ENCODE measurements at places on chromosomes 11 and 22.

- DNase-seq: no peak
Observed at GRCh38 chr11:108253176-108253575, 30.3 kb downstream of the ATM start.

DNA sequence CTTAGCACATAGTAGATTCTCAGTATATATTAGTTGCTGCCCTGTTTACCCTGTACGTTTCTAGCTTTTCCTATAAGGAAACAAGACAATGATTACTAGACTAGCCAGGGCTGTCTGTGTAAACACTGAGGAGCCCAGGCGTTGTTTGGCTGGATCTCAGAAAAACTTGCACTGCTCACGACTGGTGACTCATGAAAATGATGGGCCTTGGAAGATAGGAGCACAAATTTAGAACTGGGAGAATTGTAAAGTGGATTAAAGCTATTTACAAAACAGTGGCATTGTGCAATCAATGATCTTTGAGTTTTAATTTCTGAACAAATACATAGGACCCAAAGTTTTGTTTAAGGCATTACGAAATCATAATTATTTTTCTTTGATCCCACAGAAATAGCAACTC lies 276.9 kb downstream of the FAM76B start:
- DNase-seq: no peak

GRCh38 chr11:113446938-113447337 lies 28.3 kb downstream of the DRD2 start:
- DNase-seq: no peak

- no peak for DNase-seq
Observed at GRCh38 chr11:76661834-76662434, 8.6 kb downstream of the LRRC32 start.

DNA sequence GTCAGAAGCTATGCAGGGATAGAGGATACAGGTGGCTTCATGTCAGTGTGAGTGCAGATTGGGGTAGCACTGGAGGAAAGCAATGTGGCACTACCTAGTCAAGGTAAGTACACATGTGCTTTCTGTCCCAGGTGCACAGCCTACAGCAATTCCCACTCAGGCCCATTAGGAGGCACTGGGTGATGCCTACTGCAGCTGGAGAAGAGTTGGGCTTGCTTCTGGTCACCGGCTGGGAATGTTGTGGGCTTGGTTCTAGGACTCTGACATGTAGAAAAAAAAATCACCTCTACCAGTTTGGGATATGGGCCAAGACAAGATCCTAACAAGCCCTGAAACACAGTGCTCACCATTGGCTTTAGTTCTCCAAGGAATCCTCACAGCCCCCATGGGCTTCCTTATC lies 69.7 kb downstream of the TENM4 start:
- no peak for DNase-seq

DNA sequence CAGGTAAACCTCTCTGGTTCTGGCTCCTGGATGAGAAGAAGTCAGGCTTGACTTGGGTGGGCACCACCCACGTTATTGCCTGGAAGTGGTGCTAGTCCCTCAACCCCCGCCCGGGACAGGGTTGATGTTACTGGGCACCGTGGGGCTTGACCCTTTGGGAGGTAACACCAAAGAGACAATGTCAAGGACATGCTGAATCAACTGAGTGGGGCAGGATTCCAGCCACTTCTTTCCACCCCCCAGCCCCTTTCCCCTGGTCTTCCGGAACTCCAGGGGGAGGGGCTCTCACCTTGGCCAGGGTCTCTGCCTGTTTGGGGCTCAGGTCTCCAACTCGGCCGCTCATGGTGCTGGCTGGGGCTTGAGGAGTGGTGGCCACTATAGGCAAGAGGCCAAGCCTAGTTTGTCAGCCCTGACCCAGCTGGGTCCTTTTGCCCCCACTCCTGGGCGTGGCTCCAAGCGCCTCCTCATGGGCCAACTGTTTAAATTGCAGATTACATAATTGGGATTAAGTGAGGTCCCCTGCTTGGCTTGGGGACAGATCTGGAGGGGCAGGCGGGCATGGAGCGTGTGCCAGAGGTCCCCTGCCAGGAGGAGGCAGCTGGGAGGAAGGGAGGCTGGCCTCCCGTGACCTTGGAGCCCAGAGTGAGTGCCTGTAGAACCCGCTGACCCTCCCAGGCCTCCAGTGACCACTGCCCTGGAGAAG lies at the start of gene SEC14L3:
TSS of gene SEC14L3 (minus strand) at position 402 of the 703 bp plus-strand sequence. CDS start at position 343, 59 bp downstream.
- no peak for DNase-seq

DNA sequence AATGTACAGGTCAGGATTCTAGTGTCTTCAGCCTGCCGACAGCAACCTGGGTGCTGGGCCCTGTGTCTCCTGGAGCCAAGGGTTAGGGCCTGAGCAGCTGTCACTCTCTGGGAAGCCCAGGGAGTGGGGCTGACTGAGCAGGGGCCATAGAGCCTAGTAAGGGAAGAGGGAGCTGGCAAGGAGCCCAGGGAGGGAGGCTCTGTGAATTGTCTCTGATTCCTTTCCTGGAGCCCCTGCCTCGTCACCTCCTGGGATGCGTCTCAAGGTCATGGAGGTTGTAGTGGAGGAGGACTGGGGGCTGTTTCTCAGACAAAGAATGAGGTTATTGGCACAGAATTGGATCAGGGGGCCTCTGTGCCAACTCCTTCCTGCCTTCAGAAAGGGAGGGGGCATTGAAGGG lies 11.8 kb downstream of the SOX10 start:
- DNase-seq: no peak

- no peak for DNase-seq
Observed at GRCh38 chr11:87239001-87239400, 201.3 kb downstream of the TMEM135 start.
